ENCODE measurements at places on chromosomes 4 and X.
A peak's percentile ranks its signal among the peaks of the same experiment; 100 is the strongest.

DNA sequence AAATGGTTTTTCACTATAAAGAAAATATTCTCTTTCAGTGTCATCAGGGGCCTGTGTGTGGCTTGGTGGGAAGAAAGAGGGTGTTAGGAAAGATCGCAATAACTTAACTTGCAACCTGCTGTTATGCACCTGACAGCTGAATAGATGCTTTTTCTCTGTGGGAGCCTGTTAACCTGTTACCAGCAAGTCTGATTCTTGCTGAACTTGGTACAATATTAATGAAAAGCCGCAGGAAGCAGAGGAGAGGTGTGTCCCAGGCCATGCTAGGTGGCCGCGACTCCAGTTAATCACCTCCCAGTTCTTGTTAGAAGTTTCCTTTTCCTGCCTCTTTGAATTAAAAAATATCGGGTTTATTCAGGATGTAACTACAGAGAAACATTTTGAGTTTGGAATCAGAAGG is 494.8 kb upstream of the AGA start:
- DNase-seq = no peak

DNA sequence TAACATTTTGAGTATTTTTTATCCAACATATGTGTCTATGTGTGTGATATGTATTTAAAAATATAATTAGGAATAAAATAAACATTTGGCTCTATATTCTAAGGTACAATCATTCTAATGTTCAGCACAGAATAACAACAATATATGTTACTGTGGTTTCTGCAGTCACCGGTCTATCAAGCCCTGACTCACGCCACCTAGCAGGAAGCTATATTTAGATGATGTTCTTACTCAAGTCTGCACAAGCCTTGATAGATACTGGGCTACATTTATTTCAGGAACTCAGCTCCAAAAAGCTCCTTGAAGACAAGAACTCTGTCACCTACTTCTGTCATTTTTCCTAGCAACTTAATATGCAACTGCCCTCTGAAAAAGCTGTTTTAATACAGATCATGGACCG is 152.0 kb upstream of the FTHL17 start:
- no peak for DNase-seq

DNA sequence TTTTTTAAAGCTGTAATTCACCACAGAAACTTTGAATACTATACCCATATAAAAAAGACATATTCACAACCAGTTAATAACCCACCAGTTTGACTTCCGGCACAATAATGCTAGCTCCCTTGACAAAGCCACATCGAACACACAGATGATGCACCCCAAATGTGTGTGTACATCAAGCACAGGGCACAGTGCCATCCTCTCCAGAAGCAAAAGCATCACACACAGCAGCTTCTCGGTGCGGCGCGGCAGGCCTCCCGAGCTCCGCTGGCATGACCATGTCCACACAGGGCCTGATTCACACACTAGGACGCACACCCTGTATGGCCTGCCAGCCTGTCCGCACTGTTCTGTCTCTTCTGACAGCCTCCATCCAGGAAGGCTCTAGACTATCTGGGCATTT is 88.0 kb downstream of the LEF1 start:
- DNase-seq = peak; percentile 25

DNA sequence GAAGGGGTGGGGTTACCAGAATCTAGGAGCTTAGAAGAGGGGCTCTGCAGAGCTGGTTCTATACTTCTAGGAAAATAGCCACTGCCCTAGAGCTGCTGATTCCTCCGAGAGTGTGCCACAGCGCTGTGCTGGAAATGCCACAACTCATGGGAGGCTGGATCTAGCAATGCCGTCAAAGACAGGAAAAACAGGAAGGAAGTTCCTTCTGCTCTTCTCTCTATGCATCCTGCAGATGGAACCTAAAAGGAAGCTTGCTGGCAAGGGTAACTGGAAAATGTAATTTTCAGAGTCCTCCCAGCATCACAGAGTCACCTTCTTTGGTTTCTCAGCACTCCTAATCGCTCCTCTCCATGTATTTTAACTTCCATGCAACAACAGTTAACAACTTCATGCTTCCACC is 121.2 kb upstream of the TLL1 start:
- DNase-seq = no peak

DNA sequence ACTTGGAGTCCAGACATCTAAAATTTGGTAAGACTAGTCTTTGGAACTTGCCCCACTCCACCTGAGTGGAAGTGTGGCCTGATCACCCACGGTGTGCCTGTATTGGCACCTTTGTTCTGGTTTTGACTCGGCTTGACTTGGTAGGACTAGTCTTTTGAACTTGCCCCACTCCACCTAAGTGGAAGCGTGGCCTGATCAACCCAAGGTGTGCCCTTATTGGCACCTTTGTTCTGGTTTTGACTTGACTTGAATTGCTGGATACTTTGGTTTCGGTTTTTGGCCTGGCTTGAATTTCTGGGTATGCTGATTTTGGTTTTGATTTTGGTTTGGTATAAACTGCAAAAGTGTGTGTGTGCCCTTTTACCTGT is 44.7 kb upstream of the UGT2B7 start:
- no peak for DNase-seq

DNA sequence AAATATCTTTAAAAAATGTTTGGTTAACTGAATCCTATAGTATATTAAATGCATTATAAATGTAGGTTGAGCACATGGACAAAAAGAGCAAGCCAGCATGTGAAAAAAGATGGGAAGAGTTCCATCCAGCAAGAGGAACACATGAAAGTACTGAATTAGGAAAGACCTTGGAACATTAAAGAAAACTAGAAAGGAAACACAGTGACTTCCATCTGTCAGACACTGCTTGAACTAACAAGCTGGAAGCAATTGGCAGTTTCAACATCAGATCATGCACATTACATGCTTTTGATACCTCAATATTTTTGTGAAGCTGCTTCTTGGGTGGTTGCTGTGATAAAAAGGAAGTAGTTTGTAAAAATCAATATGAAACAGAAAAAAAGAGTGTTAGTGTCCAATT is 626.8 kb upstream of the GNPDA2 start:
- no peak for DNase-seq

GRCh38 chr4:23134331-23134730 is 441.6 kb downstream of the GBA3 start:
- DNase-seq = no peak

- DNase-seq = no peak
Measured at GRCh38 chr4:5162909-5163508, 111.7 kb downstream of the STK32B start.

All from hematopoietic multipotent progenitor cell (in vitro differentiated cells).